Vagina (tissue), 2 donors: ENCODE measurements at places on chromosomes 12 and 14.
A peak's percentile ranks its signal among the peaks of the same experiment; 100 is the strongest.

DNA sequence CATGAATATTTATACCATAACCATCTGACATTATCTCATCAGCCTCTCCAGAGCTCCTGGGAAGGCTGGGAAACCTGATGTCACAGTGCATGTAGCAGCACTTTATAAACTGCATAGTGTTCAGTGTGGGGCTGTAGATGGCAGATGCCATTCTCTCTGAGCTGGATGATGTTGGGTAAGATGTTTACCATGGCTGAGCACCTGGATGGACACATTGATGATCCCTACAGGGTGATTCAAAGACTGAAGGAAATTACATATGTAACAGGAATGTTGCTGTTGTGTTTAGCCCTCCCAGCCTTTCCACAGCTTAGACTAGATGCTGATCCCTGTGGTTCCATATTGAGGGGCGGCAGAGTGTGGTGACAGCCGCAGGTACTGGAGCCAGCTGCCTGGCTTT, 37.4 kb downstream of the IFT43 start:
- no peak for DNase-seq

- no peak for DNase-seq
Measured at GRCh38 chr14:58298477-58299400, at the start of gene ARID4A. Gene ARID4A, plus strand, starts transcription at chr14:58298555. Its CDS starts 1,300 bp downstream, at chr14:58299855.

- DNase-seq, result no peak
Measured at GRCh38 chr14:102629011-102629444, 36.6 kb downstream of the RCOR1 start.

- no peak for DNase-seq
Measured at GRCh38 chr12:55861871-55862270, 19.1 kb upstream of the MMP19 start.

DNA sequence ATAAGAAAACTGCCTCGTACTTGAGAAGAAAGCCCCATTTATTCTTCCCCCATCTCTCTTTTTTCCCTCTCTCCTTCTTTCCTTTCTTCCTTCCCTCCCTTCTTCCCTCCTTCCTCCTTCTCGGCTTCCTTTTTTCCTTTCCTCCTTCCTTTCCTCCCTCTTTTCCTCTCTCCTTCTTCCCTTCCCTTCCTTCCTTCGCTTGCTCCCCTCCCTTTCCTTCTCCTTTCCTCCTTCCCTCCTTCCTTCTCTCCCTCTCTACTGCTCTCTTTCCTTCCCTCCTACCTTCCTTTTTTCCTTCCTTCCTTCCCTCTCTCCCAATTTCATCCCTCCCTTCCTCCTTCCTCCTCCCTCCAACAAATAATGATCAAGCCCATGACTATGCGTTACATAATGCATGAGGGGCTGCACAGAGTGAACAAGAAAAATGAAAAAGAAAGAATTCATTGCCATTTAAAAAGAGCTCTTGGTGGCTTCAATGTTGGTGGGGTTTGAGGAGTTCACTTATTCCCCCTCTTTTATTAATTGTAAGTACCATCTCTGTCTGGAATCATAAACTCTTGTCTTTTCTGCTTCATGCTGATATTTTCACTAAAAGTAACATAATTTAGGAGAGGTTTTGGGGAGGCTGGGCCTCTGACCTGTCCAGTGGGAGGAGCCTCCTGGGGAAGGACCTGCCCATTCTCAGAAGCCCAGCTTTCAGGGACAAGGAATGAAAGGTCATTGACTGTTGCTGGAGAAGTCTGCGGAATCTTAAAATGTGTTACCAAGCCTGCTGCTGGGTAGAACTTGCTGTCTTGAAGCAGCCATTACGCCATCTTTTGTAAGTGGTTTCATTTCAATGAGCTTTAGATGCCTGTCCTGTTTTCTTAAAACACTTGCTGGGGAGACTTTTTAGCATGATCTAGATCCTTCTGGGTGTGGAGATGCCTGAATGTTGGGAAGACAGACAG, 144.3 kb downstream of the CHST11 start:
- no peak for DNase-seq

DNA sequence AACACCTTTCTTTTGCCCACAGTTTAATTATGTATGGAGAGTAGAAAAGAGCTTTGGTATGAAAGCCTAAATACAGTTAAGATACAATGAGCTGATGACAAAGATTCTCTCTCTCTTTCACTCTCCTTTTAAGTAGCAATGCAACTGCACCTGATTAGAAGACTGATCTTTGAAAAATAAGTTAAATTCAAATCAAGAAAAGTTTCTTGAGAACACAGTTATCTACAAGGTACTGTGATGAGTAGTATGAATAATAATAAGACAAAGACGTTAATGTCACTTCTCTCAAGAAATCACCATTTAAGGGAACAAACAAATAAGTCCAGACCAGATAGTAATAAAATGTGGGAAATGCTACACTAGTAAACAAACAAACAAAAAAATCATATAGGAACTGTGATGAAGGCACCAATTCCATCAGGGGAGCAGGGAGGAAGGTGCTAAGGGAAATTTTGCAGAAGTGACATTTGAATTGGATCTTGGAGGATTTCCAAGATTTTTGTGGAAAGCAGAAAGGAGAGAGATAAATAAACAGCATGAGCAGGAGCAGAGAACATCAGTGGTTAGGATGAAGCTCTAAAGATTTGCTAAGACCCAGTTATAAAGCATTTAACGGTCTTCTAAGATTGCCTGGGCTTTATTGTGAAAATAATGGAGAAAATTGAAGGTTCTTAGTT, 65.2 kb upstream of the STK38L start:
- no peak for DNase-seq

DNA sequence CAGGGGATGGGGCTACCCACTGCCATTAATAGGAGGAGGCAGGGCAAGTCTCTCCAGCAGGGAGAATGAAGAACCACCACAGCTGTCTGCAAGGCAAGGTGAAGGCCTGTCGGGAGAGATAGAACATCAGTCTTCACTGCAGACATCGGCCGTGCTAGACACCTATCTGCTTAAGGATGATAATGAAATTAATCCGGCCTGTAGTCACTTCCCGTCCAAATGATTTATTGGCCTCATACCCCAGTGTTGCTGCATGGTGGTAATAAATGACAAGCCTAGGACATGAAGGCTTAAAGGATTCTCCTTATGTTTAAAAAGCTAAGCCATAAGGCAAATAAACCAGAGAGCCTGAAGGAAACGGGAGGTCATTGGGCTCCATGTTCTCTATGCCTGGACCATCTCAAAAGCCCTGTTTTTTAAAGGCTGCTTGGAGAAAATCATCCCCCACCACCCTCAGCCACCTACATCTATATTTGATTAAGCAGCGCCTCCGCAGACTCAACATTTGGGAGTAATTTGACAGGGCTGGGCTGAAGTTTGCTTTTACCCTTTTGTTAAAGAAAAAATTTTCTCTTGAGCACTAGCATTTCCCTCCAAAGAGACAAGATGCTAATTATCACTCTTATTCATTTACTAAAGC, 137.7 kb downstream of the PLXNC1 start:
- DNase-seq, result no peak

DNA sequence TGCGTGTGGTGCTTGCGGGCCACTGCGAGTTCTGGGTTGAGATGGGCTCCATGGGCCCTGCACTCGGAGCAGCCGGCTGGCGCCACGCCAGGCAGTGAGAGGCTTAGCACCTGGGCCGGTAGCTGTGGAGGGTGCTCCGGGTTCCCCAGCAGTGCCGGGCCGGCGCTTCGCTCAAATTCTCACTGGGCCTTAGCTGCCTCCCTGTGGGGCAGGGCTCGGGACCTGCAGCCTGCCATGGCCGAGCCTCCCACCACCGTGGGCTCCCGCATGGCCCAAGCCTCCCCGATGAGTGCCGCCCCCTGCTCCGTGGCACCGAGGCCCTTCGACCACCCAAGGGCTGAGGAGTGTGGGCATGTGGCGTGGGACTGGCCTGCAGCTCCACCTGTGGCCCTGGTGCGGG, 375.7 kb downstream of the NELL2 start:
- DNase-seq, result no peak

- no peak for DNase-seq
Measured at GRCh38 chr12:130713581-130713991, 2.5 kb downstream of the RIMBP2 start.

- no peak for DNase-seq
Measured at GRCh38 chr14:93522221-93522620, 91.5 kb downstream of the UNC79 start.

DNA sequence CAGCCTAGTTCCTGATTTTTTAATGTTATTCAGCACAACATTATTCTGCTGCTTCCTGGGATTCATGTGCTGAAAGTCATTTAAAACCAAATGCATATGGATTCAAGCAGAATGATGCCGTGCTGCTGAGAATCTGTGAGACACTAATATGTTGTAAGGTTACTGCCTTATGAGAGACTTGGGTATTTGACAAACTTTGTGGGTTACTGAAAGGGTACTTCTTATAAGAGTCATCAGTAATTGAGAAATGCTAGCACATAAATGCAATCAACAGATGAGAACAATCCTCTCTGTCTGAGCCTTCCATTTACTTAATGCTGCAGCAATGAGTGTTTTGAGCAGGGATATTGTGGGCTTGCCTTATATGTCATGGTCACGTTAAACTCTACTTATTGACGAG, 175.7 kb downstream of the NPAS3 start:
- no peak for DNase-seq

DNA sequence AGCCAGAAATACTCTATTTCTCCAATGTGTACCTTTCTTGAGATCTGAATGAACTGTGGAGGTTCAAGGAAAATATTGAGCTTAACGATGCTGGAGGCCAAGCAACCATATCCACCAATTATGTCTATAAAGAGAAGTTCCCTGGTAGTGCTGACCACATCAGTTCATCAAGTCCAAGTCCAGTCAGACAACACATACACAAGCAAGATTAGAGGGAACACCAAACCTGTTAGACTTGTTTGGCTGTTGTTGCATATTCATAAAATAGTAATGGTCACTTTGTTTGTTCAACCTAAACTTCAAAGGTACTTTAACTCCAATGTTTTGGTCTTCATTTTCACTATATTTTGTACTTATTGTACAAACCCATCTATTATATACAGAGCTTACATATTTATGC, 81.6 kb downstream of the LMO3 start:
- no peak for DNase-seq

DNA sequence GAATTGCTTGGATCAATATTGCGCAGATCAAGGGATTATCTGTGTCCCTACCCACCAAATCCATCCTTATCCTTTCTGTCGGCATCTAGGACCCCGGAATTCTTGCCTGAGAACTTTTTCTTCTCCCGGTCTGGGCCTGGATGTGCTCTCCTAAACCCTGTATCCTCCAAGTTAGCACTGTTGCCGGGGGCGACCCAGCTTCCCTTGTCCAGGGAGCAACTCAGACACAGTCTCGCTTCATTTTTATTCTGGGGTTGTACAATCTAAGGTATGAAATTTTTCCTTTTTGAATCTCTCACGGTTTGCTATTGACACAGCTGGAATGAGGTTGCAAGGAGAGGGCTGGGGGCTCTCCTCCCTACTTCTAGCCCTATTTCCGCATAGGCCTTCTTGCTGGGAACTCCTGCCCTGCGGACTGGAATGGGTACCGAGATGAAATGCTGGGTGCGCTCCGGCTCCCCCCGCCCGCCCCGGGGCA, 403 bp upstream of the PNP start:
- no peak for DNase-seq

DNA sequence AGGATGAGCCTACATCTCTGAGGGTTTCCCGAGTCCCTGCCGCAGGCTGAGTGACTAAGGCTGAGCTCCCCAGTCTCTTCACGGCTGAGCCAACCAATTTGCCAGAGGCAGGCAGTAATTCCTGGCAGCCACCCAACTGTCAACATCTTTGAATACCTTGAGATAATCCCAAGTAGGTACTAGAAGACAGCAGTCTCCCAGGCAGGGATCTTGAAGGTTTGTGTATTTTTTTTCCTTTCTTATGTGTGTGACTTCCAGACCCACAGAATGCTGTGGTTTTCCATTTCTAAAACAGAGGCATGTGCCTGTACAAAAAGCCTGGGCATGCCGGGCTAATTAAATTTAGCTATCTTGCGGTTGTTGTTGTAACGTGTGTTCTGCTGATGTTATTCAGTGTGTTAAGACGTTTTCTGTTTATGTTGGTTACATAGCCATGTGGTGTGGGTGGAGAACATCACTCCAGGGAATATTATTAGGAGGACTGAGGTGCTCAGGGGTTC, 155.5 kb downstream of the ANO2 start:
- no peak for DNase-seq

GRCh38 chr12:107393043-107393717, 292.4 kb upstream of the PWP1 start:
- no peak for DNase-seq

DNA sequence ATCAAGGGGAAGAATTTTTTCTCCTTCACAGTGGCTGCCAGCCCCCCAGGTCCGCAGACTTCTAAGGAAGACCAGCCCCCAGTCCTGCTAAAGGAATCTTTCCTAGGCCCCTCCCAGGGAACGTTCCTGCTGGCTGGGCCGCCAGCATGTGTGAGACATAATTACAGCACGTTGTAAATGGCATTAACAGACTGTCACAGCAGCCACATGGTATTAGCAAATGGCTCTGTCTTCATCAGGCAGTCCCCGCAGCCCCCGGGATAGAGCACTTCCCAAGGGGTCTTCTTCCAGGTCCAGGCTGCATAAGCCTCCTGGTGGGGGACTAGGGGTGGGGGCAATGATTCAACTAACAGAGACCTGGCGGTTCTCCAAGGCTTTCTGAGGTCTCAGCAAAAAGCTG, 34.9 kb upstream of the FAM222A start:
- no peak for DNase-seq

GRCh38 chr14:103257211-103257962, 76.7 kb upstream of the EIF5 start:
- DNase-seq, result peak; percentile 52

DNA sequence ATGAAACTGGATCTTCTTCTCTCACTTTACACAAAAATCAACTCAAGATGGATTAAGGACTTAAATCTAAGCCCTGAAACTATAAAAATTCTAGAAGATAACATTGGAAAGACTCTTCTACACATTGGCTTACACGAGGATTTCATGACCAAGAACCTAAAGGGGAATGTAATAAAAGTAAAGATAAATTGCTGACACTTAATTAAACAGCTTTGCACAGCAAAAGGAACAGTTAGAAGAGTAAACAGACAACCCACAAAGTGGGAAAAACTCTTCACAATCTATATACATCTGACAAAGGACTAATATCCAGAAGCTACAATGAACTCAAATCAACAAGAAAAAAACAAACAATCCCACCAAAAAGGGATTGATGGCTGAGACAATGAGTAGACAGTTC, 74.4 kb downstream of the BLTP3B start:
- no peak for DNase-seq

GRCh38 chr14:67778792-67779191, 37.6 kb downstream of the ZFYVE26 start:
- no peak for DNase-seq

DNA sequence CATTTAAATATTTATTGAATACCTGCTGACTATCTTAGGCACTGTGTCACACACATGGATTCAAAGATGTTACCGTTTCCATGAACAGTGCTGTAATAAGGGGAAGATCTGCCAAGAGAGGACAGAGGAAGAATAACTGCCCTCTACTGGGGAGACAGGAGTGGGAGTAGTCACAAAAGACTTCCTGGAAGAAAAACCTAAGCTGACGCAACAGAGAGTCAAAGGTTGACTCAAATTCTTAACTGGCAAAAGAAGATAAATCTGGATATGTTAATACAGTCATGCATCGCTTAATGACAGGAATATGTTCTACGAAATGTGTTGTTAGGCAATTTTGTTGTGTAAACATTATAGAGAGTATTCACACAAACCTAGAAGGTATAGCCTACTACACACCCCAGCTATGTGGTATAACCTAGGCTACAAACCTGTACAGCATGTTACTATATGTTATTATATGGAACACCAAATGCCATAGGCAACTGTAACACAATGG, 51.5 kb downstream of the DCAF5 start:
- no peak for DNase-seq
